Activated CD4-positive, alpha-beta T cell treated with anti-CD3 and anti-CD28 coated beads, Interleukin-2, amount 10 ng/mL, durations not matched to agents 7 days and 5 days (primary cell): ENCODE measurements at places on chromosomes 7 and 10. TPM values are rescaled to one million over a fixed set of nuclear protein-coding genes. Genes with fewer than 3 reads are reported as not detected.

- no peaks in the 10 kb centered on the region for H3K36me3 ChIP-seq
- no peak overlapping the region for H3K4me3 ChIP-seq
These were observed 125.7 kb upstream of the NEBL start for GRCh38 chr10:21022821-21023220.

DNA sequence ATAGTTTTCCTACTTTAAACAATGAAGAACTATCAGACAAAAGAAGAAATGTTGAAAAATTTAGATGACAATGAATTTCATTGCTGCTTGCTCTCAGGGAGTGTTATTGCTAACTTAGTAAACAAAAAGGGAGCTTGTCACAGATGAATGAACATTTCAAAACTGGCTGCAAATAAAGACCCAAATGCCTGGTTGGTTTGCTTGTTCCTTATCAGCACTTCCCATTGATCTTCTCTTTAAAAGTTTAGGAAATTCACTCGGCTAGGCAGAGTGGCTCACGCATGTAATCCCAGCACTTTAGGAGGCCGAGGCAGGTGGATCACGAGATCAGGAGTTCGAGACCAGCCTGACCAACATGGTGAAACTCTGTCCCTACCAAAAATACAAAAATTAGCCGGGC is 167.2 kb downstream of the RAPGEF5 start:
- no peaks in the 10 kb centered on the region for H3K4me1 ChIP-seq
- peaks cover 8% of the 10 kb centered on the region for H3K27me3 ChIP-seq
- H3K36me3 ChIP-seq: no peaks in the 10 kb centered on the region
- H3K27ac ChIP-seq: no peak overlapping the region

LDB3 gene
- 0.05 TPM for total RNA-seq

DNA sequence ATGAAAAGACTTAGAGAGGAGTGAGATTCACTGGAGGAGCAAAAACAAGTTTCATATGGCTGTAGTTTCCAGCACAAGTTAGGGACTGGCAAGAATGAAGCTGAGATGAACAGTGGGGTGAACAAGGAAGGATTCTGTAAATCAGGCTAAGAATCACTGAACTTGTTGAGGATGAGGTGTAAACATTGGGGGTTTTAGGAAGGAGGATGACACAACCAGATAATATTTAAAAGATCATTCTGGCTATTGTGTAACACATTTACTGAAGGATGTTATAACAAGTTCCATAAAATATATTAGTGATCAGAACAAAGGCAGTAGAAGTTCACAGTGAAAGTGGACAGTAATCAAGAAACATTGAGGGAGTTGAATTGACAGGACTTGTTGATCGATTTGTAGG is 68.9 kb downstream of the CD36 start:
- no peak overlapping the region for H3K27ac ChIP-seq
- no peaks in the 10 kb centered on the region for H3K36me3 ChIP-seq
- no peaks in the 10 kb centered on the region for H3K27me3 ChIP-seq
- no peak overlapping the region for H3K4me3 ChIP-seq
- H3K4me1 ChIP-seq: no peaks in the 10 kb centered on the region

CALML3 gene
- total RNA-seq: not detected
